ENCODE measurements at places on chromosomes 4 and X.
A peak's percentile ranks its signal among the peaks of the same experiment; 100 is the strongest.

DNA sequence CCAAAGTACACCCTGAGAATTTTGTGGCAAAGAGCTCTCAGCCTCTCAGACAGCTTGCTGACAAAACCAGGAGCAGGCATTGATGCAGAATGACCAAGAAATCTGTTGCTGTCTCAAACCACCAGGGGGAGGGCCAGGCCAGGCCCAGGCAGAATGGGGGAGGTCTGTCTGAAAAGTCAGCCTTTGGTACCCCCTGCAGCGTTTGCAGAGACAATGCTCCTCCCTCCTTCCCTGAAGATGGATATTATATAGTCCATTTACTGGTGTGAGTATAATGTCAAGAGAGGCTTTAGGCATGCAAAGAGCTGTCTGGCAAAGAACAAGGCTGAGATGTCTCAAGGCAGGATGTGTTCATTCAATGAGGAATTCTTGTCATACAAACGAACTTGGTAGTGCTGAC is 52.9 kb upstream of the TRPC5OS start:
- peak; percentile 1 for DNase-seq

DNA sequence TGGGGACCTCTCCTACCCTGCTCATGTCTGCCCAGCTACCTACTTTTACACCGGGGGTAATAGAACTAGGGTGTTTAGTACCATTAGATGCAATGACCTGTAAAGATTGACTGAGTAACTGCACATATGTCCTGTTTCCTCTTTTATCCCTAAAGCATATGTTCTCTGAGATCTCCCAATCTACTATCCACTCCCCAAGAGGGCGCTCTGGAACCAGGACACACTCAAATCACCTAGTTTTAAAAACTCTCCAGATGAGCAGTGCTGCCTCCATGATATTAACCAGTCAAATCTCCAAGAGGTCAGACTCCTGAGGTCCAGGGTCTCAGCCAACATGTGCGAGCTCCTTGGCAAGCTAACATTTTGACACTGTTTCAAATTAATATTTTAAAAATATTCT is 87.0 kb upstream of the TSPAN5 start:
- DNase-seq: no peak

GRCh38 chr4:163895378-163896005 is 401.0 kb downstream of the TMA16 start:
- DNase-seq: no peak

DNA sequence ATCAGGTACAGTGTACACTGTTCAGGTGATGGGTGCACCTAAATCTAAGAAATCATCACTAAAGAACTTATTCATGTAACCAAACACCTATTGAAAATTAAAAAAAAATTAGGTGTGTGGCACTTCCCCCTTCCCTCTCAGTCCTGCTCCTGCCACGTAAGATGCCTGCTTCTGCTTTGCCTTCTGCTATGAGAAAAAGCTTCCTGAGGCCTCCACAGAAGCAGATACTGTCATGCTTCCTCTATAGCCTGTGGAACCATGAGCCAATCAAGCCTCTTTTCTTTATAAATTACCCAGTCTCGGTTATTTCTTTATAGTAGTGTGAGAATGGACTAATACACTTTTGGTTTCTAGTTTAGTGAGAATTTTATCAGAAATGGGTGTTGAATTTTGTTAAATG is 459.8 kb upstream of the DIPK2B start:
- DNase-seq: no peak

DNA sequence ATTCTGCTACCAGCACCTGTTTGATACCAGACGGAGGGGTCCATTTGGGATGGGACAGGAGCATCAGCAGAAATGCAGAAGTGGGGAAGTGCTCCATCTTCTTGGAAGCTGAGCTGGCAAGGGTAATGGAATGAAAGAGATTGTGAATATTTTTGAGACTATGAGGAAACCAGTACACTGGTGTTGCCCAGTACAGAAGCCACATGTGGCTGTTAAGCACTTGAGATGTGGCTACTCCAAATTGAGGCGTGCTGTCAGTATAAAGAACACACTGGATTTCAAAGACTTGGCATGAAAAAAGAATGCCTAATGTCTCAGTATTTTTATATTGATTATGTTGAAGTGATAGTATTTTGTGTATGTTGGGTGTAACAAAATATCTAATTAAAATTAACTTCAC is 153.4 kb downstream of the PTTG2 start:
- DNase-seq: no peak

GRCh38 chr4:114209584-114209983 is 230.1 kb upstream of the ARSJ start:
- no peak for DNase-seq

GRCh38 chr4:184282251-184282713 is 64.6 kb upstream of the ENPP6 start:
- no peak for DNase-seq

DNA sequence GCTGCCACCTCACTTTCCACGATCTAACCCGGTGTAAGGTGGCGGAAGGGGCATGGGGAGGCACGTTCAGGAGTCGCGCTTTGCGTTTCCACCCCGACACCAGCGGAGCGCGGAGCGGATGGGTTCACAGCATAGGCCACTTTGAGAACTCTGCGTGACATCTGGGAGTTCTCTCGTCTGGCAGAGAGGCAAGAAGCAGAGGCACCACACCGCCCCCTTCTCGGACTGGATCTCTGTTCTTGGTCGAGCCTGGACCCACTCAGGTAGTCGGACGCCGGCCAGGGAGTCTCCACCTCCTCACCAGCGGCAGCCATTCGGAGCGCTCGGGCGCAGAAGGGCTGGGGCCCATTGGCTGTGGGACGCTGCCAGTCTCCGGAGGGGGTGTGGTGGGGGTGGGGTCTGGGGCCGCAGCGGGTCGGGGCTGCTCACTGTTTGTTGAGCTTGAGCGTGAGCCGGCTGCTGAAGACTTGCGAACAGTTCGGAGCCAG is at the start of gene DACH2:
Gene DACH2 (plus strand): TSS at position 428 of the 488 bp plus-strand sequence.
- DNase-seq: peak; percentile 26

DNA sequence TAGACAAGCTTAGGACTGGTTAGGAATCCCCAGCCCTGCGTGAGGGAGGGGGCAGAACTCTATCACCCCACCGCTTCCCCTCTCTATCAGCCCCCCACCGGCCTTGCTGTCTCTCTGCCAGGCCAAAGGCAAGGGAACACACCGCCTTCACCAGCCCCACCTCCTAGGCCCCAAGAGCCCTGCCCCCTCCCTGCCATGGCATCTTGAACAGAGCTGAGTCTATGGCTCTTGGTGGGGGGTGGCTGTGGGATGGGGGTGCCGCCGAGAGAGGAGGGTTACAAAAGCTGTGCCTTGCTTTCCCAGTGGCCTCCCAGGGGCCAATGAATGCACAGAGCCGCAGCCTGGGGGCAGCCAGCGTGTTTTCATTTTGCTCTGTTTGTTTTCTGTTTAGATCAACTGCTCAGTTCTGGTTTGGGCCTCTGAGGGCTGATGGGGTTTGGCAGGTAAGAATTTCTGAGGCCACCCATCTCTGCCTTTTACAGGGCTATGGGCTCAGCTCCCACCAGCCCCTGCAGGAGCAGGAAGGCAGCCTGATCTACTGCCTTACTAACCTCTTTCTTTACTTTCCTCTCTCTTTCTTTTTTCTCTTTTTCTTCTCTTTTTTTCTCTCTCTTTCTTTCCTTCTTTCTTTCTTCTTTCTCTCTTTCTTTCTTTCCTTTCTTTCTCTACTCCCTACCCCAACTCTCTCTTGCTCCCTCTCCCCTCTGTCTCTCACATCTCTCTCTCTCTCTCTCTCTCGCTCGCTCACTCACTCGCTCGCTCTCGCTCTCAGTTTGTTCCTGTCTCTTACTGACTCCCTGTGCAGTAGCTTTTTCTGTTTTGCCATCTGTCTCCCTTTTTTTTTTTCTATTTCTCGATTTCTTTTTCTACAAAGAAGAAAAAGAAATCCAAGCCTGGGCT is 128.3 kb downstream of the PJA1 start:
- no peak for DNase-seq

DNA sequence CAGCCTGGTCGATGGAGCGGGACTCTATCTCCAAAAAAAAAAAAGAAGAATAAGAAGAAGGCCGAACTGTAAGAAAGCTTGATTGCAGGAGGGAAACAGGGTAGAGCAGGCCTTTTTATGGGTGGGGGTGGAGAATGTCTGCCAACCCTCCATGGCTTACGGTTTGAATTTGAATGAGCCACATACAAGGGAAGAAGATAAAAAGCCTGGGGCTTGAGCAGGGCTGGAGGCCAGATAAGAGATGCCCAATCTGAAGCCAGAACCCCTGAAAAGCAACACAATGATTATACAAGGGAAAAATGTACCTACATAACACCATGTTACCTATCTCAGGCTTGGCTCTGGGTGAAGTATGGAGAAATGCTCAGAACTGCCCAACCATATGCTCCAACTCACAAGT is 57.3 kb upstream of the TRIM2 start:
- DNase-seq: no peak

GRCh38 chr4:176448761-176449160 is 129.0 kb downstream of the SPCS3 start:
- DNase-seq: no peak

GRCh38 chr4:10123227-10124101 is 6.9 kb upstream of the WDR1 start:
- DNase-seq: no peak

GRCh38 chrX:153611298-153612095 is 12.6 kb upstream of the CCNQ start:
- no peak for DNase-seq

- DNase-seq: no peak
These were observed 332.1 kb downstream of the ASMT start for GRCh38 chrX:1946974-1947373.

- no peak for DNase-seq
These were observed 264.3 kb upstream of the AGTR2 start for GRCh38 chrX:115906276-115906675.
